ENCODE measurements at places on chromosomes 11 and 22.
A peak's percentile ranks its signal among the peaks of the same experiment; 100 is the strongest.

GRCh38 chr11:134797411-134798089, 385.5 kb upstream of the B3GAT1 start:
- no peak for DNase-seq

DNA sequence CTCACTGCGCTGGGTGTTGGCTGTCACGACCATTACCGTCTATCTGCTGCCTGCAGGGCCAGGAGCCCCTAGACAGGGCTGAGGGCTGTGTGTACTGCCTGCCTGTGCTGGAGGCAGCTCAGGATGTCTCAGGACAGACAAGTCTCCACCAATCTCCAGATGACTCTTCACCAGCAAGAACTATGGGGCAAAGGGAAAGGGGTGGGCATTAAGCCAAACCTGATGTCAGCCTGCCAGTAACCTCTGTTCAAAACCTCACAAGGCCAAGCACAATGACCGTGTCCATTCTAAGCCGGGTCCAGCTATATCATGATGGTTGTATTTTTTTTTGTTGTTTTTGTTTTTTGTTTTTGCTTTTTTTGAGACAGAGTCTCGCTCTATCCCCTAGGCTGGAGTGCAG, 31.6 kb downstream of the MAFF start:
- DNase-seq: no peak

DNA sequence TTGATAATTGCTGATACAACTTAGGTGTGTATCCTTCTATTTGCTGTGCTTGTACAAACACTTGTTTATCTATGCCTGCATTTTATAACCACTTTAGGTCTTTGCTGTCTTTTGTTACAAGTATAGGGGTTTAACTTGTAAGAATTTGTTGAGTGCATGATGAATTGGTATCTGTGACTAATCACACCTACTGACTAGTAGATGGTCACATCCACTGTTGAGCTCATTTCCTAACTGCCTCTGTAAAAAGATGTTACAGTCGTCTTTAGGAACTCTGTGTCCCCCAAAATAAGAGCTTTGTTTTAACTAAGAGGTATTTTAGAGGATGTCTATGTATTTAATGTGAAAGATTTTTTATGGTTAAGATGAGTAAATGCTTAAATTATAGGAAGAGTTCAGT, 60.5 kb downstream of the HIPK3 start:
- DNase-seq: peak; percentile 89

DNA sequence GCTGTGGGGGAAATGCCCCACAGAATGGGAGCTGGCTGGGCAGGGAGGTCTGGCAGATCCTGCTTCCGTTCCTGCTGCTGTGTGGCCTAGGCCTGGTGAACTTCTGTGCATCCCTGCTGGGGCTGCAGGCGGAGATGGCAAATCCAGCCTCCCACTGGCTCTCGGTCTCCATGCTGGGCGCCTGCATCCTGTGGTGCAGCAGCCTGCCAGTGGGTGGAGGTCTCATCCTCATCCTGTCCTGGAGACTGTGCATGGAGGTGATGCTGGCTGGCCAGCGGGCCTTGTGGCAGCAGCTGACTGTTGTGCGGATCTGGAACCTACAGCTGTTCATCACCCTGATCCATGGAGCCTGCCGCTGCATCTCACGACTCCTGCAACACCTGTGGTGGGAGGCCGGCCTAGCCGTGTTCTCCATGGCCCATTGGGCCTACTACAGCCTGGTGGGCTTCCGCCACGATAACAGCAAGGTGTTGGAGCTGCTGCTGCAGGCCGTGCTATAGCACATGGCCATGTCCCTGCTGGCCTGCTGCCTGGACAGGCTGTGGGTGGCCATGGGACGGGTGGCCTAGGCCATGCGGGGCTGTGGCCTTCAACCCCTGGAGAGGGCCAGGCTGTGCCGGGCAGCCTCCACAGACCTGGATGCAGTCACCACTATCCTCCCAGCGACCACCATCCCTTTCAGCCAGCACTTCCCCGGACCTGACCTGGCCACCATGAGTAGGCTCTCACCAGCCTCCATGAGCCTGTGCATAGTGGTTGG, 8.8 kb upstream of the RPL3 start:
- no peak for DNase-seq

- no peak for DNase-seq
Observed at GRCh38 chr11:88106666-88107065, 68.6 kb downstream of the RAB38 start.

DNA sequence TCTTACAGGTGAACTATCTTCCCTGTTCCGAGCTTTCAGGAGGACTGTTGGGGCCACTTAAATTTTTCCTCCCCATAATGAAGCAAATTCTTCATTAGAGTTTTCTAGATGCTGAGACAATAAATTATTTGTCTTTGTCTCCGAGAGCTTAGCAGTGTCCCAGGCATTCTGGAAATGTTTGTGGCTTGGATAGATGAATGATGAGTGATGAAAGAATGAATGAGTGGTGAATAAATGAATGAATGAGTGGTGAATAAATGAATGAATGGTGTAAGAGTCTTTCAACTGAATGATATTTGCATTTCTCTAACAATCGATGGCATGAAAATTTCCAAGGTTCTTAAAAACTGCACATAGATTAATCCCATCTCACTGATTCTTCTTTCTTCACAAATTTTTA, 52.8 kb downstream of the AHNAK start:
- DNase-seq: no peak

GRCh38 chr11:46690702-46691101, 9.7 kb downstream of the ARHGAP1 start:
- no peak for DNase-seq

- peak; percentile 97 for DNase-seq
Observed at GRCh38 chr11:10490398-10491241, 35.6 kb downstream of the AMPD3 start.

DNA sequence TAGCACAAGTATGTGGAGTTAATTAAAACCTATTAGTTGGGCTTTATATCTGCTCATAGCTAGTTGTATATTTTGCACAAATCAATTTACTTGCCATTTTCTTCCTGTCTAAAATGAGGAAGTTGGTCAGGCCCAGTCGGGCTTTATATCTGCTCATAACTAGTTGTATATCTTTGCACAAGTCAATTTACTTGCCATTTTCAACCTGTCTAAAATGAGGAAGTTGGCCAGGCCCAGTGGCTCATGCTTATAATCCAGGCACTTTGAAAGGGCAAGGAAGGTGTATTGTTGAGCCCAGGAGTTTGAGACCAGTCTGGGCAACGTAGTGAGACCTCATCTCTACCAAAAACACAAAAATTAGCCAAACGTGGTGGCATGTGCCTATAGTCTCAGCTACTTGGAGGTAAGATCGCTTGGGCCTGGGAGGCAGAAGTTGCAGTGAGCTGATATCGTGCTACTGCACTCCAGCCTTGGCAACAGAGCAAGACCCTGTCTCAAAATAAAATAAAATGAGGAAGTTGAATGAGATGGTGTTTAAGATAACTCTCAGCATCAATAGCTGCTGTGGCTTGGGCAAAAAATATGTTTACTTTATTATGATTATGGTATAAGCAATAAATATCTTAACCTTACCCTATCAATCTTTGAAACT, 1558.6 kb upstream of the RAG2 start:
- no peak for DNase-seq

- no peak for DNase-seq
Observed at GRCh38 chr22:41600976-41601375, 11.3 kb upstream of the PMM1 start.

DNA sequence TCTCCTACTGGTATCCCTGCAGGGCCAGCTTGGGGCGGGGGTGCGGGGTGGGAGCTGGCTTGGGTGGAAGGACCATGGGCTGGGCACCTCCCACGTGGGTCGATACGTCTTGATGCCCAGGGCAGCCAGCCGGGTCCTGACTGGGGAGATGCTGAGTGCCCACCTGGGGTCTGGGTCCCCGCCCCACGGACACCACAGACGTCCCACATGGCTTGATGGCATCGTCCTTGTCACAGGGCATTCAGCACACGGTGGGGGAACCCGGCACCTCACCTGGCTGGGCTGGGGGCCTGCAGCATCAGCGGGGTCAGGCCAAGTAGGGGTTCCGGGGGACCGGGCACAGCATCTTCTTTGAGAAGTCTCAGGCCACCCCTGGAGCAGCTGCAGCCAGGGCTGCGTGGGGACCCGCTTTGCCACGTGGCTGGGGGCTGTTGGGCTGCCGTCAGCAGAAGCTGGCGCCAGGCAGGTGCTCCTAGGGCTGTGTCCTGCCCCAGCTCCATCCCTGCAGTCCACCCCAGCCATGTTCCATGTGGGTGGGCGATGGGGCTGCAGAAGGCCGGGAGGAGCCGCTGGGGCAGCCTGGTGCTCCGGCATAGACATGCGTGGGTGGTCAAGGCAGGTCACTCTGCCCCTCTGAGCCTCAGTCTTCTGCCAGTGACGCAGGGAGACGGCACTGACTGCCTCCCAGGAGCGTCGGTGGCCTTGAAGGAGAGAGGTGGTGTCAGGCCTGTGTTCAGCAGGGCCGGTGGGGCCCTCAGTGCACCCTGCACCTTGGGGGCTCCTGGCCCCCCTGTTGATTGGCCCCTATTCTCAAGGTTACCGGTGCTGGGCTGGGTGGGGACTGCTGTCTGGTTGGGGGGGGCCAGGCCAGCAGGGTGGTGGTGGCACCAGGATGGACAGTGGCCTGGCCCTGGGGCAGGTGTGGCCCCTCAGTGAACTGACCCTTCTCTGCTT, 8.4 kb downstream of the SELENOO start:
- no peak for DNase-seq

GRCh38 chr22:23240639-23241389, 60.5 kb downstream of the BCR start:
- no peak for DNase-seq

- no peak for DNase-seq
Observed at GRCh38 chr22:39431821-39432251, 25.0 kb upstream of the MGAT3 start.

- DNase-seq: peak; percentile 56
Observed at GRCh38 chr22:22195265-22196017, 49.1 kb upstream of the VPREB1 start.

DNA sequence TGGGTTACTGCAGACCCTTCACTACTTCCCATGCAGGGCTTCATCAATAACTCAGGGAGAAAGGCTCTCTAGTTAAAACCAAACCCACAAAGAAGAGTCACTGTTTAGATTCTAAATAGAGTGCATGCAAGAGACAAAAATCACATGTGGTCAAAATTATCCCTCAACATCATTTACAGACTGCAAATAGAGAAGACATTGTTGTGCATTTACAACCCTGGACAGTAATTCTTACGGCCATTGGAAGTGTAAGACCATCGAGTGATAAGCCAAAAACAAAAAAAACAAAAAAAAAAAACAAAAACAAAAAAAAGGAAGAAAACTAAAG, 93.4 kb downstream of the RASSF10 start:
- DNase-seq: no peak

DNA sequence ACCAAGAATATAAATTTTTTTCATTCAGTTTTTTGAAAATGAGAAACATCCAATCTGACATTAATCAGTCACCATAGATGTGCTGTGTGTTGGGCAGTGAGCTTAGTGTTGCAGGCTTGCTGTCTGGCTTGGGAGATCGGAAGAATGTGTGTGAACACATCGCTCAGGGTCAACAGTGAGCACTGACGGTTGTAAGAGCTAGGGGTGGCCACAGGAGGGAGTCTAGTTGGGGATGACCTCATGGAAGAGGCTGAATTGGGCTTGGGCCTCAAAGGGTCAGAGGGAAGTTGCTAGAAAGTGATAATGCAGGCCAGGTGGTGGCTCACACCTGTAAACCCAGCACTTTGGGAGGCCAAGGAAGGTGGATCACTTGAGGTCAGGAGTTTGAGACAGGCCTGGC, 375.4 kb downstream of the DDX10 start:
- DNase-seq: peak; percentile 21

DNA sequence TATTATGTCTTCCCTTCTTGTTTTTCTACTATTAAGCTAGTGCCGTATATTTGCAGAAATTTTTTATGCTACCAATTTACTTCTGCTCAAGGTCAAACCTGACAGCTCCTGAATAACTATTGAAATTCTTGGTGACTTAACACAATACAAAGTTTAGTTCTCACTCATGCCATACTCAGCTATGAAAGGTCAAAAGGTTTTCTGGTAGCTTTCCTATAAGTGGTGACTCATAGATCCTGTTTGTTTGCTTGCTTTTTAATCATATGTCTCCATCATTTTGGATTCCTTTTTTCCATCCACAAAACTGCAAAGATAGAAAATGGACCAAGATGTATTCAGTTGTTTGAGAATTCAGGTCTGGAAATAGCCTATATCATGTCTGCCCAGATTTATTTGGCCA, 855.8 kb upstream of the LRRC4C start:
- peak; percentile 14 for DNase-seq

GRCh38 chr11:117913736-117914397, 15.3 kb downstream of the TMPRSS13 start:
- no peak for DNase-seq

GRCh38 chr11:126422446-126422845, 67.0 kb downstream of the ST3GAL4 start:
- no peak for DNase-seq

DNA sequence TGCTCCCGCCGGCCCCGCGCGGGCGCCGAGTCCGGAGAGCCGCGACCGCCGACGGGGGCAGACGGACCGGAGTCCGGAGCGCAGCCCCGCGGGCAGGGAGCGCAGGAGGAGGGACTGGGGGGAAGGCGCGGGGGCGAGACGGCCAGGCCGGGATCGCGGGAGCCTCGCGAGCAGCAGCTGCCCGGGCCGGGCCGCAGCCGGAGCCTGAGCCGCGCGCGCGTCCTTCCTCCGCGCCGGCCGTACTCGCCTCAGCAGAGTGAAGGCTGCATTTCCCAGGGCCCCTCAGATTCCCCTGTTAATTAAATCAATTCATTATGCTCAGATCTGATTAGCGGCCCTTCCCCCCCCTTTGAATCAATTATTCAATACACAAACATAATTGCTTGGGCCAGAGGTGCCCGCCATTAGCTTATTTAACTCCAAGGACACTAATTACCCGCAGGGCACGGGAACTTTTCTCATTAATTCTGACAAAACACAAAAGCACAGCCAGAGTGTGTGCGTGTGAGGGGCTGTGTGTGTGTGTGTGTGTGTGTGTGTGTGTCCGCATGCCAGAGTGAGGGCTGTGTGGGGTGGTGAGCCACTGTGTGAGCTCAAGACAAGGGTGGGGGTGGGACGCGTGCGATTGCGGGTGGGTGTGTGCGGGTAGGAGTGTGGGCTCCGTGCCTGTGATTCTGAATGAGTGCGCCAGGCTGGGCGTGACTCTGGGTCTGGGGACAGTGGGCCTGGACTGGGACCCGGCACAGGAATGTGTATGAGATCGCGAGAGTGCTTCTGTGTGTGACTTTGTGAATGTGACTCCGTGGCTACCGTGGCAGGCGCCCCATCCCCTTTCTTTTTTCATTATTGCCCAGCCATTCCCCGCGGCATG, 5.1 kb upstream of the LMO1 start:
- DNase-seq: no peak

- no peak for DNase-seq
Observed at GRCh38 chr22:27973846-27974245, 54.8 kb upstream of the PITPNB start.

Data from RKO (cell line).